Activated naive CD4-positive, alpha-beta T cell treated with anti-CD3 and anti-CD28 coated beads for 36 hours (primary cell): ENCODE measurements at places on chromosomes 4 and X.
A peak's percentile ranks its signal among the peaks of the same experiment; 100 is the strongest.

- DNase-seq, result no peak
Observed at GRCh38 chr4:30386266-30386895, 333.8 kb upstream of the PCDH7 start.

- DNase-seq, result no peak
Observed at GRCh38 chr4:105181259-105181658, 34.6 kb downstream of the TET2 start.

DNA sequence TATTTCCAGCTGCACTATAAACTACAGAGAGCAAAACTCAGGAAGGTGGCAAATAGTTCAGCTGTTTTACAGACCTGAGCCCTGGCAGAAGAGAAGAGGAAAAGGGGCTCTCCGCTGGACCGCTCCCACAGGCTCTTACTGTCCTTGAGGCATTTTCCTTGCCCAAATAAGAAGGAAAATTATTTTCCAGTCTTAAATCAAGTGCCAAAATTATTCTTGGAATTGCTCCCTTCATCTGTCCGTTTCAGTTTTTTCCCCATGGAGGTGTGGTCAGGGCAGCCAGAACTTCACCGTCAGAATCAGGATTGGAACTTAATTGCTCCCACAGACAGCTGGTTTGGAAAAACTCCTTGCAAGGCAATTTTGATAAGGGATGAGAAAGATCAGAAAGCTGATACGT, 35.2 kb upstream of the SPINK2 start:
- no peak for DNase-seq

GRCh38 chr4:179182741-179183140, 1740.5 kb upstream of the AGA start:
- DNase-seq, result no peak

DNA sequence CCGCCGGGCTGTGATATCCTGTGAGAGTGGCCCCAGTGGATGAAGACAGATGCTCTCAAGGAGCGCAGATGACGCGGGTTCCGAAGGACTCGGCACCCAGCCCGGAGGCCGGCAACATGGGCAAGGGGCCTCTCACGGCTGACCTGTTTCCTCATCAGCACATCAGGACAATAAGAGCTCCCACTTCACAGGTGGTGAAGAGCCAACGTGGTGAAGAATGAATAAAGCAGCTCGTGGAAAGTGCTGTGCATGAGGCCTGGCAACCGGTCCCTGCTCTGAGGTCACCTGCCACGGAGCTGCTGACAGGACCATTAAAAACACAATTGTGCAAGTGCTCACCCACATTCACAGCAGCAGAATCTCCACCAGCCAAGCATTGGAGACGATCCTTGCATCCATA, 22.9 kb downstream of the ABLIM2 start:
- no peak for DNase-seq

DNA sequence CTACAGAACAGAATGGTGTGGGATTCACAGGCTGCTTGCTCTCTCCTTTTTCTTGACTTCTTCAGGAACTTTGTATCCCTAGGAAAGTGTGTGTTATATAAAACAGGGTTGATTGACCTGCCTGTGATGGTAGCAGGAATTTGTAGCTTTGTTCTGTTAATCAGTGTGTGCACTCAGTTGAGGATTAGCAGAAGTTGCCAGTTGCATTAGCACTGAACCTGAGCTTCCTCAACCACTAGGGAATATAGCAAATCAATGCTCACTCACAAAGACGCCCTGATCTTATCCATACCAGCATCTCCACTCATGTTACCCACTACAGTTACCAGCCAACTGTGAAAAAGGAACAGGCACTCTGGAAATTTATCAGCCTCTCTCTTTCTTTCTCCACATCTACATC, 319.1 kb upstream of the EMCN start:
- DNase-seq, result no peak

GRCh38 chr4:186400676-186401075, 134.7 kb downstream of the F11 start:
- no peak for DNase-seq

DNA sequence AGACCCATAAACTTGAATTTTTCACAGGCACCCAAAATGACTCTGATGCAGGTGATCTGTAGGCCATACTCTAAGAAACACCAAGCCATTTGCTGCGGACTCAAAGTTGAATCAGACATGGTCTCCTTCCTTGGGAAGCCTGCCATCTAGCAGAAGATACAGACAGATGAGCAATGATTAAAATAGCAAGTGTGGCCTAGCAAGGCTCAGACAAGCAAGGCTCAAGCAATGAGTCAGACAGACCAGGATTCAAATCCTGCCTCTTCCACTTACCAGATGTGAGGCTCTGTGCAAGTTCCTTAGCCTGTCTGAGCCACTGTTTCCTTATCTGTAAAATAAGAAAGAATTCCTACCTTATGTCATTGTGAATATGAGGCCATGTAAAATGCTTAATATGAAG, 2.3 kb downstream of the CCDC149 start:
- no peak for DNase-seq

GRCh38 chr4:6480534-6481088, 8.2 kb upstream of the PPP2R2C start:
- DNase-seq, result no peak

DNA sequence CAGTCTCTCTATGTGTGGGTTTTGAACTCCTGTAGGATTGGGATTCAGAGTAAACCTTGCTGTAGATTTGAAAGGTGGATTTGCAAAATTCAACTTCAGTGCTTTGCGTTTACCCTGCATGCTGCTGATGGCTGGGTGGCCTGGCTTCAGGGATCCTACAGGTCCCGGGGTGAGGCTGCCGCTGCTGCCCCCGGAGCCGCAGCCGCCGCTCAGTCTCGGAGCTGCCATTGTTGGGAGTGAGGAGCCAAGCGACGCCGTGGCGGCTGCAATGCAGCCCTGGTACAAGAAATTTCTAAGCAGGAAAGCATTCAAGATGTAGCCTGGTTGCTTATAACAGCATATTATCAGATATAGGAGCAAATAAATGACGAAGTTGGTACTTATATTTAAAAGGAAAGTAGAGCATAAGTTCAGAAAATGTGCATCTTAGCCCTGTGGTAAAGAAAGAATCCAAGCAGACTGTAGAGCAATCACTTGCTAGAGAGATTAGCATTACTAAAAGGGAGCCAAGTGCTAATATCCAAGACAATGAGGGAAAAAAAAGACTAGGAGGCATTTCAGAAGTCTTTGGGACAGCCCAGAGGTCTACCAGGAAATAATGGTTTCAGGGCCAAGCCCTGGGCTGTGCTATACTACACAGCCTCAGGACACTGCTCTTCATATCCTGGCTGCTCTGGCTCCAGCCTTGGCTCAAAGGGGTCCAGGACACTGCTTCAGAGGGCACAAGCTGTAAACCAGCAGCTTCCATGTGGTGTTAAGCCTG, 36.9 kb upstream of the CHIC1 start:
- no peak for DNase-seq

- DNase-seq, result no peak
Observed at GRCh38 chr4:153257991-153258390, 53.7 kb downstream of the TRIM2 start.

DNA sequence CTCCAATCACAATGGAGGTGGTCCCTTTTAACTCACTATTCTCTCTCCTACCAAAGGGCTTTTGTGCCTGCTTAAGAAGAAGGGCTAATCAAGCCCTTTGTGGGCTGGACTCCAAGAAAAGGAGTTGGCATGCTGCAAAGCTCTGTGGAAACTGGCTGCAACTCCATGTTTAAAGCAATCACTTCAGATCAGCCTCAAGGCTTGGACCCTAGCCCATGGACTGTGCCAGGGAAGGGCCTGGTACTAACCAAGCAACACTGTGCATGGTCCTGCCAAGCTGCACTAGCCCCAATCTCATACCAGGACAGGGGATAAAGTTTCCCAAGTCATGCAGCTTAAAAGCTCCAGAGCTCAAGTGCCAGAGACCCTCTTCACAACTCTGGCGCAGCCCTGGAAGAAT, 86.7 kb downstream of the ATP8A1 start:
- DNase-seq, result no peak

GRCh38 chrX:37802028-37802427, 22.2 kb downstream of the CYBB start:
- DNase-seq, result no peak

DNA sequence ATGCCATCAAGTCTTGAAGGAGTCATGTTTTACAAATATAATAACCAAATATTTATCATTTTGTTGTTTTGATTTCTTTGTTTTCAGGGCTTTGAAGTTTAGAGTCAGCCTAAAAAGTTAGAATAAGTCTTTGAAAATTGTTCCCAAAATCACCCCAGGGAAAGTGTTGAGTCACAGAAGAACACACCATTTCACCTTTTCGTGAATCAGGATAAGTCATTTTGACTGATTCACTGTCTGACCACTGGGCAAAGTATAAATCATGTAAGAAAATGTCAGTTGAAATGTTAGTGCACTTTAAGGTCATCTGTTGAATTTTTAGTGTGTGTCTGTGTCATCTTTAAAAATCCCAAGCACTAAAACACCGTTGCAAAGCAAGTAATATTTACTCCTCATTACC, 1320.1 kb downstream of the RPA4 start:
- no peak for DNase-seq

DNA sequence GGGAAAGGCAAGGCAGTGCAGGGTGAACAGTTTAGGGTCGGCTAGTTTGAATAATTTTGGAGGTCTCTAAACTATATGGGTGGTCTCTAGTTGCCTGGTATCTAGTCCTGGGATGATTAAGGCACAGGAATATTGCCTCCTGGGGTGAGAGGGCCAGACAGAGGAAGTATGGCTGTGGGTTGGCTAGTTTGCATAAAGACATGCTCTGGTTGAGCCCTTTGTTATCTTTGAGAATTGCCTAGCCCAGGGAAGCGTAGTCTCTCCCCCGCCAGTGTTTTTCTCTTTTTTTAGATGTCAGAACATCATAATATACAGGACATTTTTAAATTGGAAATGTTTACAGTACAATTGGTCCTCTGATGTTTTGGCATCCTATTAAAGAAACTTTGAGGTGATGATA, 163.5 kb downstream of the PWWP3B start:
- no peak for DNase-seq

- DNase-seq, result no peak
Observed at GRCh38 chr4:139312552-139313332, 10.5 kb upstream of the NDUFC1 start.

GRCh38 chr4:81142744-81143143, 72.3 kb downstream of the PRKG2 start:
- DNase-seq, result no peak

GRCh38 chrX:36388901-36389300, 469.4 kb downstream of the CFAP47 start:
- DNase-seq, result no peak

- no peak for DNase-seq
Observed at GRCh38 chrX:13338996-13339515, 19.2 kb upstream of the ATXN3L start.

DNA sequence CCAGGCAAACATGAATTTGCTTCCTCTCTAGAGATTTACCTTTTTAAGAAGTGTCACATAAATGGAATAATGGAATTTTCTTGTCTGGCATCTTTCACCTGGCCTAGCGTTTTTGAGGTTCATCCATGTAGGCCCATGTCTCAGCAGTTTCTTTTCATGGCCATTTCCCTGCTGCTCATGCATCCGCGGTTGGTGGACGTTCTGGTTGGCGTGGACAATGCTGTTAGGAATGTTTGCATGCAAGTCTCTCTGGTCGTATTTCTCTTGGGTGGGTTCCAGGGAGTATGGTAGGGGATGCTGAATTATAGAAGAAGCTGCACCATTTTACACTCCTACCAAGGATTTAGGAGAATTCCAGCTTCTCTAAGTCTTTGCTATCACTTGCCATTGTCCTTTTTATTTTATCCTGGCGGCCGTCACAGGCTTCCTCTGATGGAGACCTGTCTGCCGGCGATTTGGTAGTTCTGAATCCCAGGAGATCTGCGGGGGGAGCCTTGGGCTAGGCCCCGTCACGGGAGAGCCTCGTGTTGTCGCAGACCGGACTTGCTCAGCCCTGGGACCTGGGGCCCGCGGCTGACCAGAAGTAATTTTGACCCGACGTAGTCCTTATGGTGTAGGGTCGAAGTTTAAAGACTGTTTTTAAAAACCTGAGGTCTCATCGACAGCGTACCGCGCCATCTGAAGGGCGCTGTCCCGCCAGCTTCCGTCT, 56.9 kb upstream of the TADA2B start:
- no peak for DNase-seq

DNA sequence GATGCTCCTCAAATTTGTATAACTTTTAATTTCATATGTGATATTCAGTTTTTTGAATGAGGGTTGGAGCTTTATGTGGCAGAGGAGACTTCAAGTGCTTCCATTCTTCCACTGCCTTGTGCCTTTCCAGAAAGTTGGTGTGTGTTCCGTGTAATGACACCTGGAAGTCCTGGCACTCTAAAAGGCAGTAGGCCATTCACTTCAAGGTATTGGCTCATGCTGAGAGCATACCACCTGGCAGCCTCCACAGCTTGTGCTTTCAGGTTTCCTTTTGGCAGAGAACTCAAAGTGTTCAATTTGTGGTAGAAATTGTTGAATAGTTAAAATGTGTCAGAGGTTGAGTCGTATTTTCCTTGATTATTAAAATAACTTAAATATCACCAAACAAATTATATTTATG, 49.6 kb downstream of the GRIA2 start:
- no peak for DNase-seq

- DNase-seq, result no peak
Observed at GRCh38 chrX:153352858-153353257, 18.9 kb downstream of the ZNF275 start.

DNA sequence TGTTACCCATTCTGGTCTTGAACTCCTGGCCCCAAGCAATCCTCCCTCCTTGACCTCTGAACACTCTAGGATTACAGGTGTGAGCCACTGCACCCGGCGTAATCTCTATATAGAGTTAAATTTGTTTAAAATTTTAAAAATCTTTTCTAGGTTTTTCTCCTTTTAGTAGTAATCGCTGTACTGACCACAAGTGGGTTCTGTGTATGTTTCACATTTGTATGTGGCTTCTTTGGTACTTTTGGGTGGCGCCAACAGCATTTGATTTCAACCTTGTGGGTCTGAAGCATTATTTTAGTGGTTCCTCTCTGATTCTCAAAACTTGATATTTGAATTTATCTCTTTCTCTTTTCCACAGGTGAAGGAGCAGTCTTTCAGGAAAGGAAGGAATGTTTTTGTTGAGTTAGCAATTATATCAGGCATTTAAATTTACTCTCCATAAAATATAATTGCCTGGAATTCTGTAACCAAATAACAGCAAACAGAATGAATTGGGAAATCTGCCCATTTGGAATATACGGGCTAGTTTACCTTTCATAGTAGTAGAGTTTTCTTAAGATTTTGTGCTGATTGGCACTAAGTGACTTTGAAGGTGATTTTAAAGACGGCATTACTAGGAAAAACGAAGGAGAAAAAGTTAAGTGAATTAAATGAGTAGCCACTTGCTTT, 29.5 kb downstream of the ARHGAP10 start:
- DNase-seq, result no peak

GRCh38 chrX:86946569-86946968, 571.0 kb upstream of the KLHL4 start:
- peak; percentile 6 for DNase-seq
